ENCODE measurements at places on chromosomes 12 and 14.

DNA sequence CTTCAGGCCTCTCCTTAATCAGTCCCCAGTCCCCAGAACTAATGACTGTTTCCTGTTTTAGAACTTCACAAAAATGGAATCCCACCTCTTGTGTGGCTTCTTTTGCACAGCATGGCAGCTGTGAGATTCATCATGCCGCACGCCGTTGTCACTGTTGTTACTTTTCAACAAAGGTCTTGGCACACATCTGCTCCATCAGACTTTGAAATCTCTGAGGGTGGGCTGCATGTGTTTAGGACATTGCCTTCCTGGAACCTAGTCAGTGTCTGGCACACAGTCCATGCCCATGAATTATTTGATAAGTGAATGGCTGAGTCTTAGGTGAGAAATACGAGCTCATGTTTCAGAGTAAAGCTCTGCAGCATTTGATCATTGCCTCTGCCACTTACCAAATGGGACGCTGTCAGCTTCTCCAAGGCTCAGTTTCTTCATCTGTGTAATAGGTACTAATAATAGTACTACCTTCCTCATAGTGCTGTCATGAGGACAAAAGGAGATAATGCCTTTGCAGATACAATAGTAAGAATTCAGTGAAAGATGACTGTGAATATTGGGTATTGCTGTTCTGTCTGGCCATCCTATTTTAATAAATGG is 90.4 kb downstream of the SRRM4 start:
- DNase-seq: no peak

DNA sequence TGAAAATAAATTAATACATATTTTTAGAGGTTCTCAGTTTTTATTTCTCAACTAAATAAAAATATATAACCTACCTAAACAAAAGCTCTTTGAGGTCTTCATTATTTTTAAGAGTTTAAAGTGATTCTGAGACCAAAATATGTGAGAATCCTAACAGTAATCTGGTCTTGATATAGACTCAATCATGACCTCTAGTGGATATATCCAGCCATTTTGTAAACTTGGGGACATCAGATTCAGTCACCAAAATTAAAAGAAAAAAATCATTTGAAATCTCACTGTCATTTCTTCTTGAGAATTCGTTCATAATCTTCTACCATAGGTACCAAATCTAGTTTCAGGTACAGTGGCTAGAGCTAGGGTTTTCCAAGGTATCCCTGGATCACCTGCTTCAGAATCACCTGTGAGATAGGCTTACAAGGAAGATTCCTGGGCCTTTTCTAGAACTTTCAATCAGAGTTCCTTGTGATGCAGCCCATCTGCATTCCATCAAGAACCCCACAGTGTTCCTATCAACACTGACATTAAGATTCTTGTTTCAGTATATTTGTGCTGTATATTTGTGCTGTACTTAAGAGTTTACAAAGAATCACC is 214.9 kb downstream of the ADAMTS20 start:
- no peak for DNase-seq

DNA sequence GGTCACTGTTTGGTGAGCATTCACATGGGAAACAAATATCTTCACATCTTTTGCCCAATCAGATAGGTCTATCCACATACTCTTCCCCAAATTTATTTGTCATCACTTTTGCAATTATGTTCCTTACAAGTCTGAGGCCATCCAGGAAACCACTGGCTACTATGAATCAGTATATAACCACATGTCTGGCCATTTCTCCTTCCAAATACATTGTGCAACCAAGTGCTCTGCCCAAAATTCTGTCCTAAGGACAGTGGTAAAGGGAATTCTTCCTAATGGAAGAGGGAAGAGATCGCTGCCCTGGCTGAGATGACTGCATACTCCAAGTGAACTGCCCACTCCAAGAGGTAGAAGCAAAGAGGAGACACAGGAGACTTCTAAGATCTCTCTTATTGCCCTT is 148.9 kb upstream of the MAX start:
- peak; percentile 73 for DNase-seq

DNA sequence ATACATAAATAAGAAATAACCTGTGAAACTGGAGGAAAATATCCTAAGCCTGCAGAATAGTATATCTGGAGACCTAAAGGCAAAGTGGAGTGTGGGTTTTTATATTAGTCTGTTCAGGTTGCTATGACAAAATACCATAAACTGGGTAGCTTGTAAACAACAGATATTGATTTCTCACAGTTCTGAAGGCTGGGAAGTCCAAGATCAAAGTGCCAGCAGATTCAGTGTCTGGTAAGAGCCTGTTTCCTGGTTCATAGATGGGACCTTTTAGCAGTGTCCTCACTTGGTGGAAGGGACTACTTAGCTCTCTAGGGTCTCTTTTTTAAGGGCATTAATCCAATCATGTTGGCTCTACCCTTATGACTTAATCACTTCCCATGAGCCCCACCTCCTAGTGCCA is 25.4 kb upstream of the NEDD1 start:
- no peak for DNase-seq

DNA sequence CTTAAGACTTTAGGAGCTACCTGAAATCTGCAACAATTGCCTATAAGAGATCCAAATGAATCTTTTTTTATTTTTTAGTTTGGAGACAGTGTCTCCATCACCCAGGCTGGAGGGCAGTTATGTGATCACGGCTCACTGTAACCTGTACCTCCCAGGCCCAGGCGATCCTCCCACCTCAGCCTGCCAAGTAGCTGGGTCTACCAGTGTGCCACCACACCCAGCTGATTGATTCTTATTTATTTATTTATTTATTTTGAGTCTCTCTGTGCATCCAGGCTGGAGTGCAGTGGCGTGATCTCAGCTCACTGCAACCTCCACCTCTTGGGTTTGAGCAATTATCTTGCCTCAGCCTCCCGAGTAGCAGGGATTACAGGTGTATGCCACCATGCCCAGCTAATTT is 26.1 kb downstream of the STK38L start:
- no peak for DNase-seq

DNA sequence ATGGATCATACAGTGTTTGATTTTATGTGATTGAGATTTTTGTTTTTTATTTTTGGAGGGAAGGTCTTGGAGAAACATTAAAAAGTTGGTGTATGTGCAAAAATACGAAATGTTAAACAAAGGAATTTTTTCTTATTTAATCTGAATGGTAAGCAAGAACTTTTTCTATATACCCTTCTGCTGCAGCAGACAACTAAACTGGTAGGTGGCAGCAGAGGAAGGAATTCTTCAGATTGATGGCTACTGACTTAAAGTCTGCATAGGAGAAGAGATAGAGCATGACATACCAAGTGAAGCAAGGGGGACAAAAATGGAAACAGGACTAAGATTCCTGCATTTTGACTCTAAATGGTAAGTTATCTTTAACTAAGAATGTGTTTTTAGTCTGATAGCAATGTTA is 42.0 kb upstream of the A2ML1 start:
- DNase-seq: peak; percentile 6
